ENCODE measurements at places on chromosomes 7 and 10.

- no peak for DNase-seq
These were observed 99.2 kb upstream of the KDM7A start for GRCh38 chr7:140276001-140276400.

DNA sequence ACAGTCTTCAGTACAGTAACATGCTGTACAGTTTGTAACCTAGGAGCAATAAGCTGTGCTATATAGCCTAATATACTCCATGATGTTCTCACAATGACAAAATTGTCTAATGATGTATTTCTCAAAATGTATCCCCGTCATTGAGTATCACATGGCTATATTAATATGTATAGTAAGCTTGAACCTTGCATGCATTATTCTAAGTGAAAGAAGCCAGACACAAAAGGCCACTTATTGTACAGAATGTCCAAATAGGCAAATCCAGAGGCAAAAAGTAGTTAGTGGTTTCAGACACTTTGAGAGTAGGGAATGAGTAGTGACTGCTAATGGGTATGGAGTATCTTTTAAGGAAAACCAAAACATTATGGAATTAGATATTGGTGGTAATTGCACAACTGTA, 545.1 kb downstream of the ATRNL1 start:
- DNase-seq = no peak

DNA sequence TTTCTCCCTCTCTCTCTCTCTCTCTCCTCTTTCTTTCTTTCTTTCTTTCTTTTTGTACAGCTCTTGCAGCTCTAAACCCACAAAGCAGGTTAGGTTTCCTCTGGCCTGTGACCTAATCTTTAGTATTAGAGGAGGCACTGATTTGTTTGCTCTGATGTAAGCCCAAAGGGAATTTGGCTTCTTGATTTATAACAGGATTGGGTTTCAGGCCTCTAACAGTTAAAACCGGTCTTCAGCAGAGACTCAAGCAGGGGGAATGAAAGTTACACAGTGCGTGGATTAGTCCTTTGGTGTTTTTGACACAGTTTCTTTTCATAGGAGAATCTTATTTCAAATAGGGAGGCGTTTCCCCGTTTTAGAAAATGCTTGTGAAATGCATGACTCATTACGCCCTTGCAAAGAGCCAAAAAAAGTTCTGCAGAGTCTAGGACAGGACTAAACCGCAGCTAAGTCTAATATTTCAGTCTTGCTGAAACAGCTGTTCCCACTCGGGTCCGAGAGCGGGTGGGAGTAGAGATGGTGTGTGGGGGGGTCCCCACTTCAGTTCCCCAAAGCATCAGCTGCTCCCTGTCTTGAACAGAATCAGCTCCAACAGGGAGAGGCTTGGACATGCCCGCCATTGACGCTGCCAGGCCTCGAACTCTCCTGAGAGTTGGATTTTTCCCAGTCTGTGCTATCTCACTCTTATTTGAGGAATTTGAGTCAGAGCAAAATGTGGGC, 296.5 kb upstream of the PITRM1 start:
- peak; percentile 78 for DNase-seq

DNA sequence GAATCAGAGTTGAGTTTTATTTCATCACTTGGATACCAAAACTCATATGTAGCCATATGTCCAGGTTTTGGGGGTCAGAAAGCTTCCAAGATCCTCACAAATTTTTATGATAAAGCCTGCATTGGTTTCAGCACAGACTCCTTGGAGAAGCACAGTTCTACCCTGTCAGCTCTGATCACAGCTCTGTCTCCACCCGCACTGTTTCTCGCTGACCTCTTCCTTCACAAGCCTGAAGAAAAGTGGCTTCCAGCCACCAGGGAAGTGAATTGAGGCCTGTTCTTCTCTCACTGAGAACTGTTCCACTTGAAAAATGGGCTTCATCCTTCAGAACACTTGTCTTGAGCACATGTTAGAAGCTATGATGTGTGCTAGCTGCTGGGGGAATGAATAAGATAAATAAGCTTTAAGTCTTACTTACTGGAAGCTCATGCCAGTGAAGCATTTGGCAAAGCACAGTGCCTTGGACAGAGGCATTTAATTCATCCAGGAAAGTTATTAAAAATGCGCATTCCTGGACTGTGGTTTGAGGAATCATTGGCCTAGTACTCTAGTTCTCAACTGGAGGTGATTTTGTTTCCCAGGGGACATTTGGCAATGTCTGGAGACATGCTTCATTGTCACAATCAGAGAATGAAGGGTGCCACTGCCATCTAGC, 133.6 kb downstream of the BMPER start:
- no peak for DNase-seq

DNA sequence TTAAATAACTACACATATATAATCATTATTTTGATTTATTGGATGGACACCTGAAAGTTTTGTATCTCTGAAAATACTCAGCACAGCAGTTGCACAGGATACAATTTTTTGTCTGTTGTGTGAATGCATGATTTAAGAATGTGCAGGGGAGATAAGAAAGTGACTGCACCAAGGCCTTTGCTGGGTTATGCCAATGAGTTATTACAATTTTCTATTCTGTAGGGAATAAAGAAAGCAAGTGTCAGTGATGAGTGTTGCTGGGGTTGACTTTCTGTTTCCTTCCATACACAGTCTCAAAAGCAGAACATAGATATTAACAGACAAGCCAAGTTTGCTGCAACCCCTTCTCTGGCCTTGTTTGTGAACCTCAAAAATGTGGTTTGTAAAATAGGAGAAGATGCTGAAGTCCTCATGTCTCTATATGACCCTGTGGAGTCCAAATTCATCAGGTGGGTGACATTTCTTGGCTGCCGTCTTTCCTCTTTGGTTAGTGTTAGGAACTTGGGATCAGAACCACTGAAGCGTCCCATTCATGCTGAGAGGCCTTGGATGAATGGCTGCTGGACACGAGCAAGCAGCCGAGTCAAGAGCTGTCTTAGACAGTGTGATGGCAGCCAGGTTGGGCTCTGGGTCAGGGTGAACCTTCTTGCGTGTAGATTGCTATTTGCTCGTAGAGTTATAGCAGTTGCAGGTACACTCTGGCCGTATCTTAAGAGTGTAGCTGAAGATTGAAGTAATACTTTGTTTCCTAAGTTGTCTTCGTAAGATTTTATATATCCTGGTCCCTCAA, 92.8 kb downstream of the DOCK1 start:
- no peak for DNase-seq

DNA sequence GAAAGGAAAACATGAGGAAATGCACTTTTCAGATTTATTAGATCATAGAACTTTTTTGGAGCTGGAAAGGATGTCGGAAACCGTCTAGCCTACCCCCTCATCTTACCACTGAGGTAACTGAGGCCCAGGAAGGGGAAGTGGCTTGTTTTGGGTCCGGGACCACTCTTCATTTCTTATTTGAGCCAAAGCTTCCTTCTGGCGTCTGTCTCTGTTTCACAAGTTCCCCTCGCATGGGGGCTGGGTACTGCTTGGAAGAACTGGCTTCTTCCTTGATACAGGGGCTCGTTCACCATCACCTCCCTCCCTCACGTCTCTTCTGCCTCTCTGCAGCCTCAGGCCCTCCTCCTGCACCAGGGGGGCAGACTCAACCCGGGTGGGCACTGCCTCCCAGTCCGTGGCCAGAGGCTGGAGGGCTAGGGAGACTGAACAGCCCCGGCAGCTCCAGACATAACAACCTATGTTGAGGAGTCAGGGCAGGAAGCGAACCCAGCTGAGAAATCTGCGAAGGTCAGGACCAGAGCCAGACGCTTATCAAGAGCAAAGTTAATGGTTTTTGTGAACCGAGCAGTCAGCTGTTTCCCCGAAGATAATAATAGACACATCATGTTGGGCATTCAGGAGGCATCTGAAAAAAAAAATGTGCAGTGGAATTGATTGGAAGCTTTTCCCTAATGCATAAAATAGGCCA, 12.9 kb downstream of the HTRA1 start:
- no peak for DNase-seq

- DNase-seq = no peak
These were observed 209.1 kb upstream of the VWC2 start for GRCh38 chr7:49564379-49564714.

DNA sequence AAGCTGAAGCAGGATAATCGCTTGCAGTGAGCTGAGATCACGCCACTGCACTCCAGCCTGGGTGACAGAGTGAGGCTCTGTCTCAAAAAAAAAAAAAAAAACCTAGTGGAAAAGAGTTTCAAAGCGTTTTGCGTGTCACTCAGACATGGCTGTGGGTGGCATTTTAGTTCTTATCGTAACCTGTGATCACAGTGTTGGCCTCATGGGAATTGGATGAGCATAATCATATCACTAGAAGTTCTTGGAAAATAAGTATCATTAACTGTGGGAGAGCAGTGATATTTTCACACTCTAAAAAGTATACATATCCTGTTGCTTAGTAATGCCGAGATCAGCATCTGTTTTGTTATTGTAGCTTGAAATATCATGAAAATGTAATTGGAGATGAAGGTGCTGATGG, 92.6 kb downstream of the CREM start:
- DNase-seq = no peak

DNA sequence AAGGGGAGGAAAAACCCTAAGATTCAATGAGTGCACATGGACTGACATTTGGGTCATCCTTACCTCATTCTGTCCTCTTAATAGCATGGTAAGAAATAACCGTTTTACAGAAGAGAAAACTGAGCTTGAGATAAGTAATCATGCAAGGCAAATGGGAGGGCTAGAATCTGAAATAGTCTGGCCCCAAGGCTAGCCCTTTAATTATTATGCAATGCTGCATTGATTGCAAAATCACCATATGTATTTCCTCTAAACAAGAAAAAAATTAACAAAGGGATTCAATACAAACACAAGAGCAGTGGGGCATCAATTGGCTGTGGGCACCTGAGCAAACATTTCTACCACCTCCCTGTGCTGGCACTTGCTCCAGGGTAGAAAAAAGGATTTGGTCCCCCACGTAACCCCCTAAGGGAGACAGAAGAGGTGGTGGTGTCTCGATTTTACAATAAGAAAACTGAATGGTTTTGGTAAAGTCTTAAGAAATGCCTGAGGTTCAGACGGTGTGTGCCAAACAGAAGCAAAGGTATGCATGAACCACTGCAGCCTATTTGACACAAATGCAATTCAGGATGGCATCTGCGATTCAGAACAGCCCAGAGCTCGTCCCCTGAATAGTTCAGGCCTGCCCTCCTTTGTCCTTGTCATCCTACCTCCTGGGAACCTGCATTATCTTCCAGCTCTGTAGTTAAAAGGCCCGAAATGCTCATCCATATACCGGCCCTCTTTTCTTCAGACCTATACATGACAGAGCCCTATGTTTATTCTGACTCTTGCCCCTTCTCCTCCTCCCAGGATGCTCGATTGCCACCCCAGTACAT, 23.6 kb downstream of the PIP4K2A start:
- no peak for DNase-seq

GRCh38 chr10:62248465-62248864, 20.2 kb downstream of the RTKN2 start:
- DNase-seq = no peak

DNA sequence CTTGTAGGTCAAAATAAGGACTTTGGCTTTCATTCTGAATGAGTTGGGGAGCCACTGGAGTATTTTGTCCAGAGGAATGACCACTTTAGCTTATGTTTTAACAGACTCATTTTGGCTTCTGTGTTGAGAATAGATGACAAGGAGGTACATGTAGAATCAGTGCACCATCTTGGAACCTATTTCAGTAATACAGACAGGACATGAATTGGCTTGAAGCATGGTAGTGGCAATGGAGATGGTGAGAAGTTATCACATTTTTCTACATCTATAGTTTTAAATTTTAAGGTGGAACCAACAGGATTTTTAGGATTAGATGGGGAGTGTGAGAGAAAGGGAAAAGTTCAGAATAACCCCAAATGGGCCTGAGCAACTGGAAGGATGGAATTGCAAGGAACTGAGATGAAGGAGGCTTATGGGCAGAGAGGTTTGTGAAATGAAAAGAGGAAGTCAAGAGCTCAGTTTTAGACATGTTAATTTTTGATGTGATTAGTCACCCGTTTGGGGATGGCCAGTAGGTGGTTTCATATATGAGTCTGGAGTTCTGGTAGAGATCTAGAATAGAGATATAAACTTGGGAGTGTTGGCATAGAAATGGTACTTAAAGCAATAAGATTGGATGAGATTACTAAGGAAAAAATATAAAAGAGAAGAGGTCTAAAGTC, 89.2 kb upstream of the JAZF1 start:
- no peak for DNase-seq

- no peak for DNase-seq
These were observed 93.0 kb downstream of the KCNMA1 start for GRCh38 chr10:77544617-77545016.

DNA sequence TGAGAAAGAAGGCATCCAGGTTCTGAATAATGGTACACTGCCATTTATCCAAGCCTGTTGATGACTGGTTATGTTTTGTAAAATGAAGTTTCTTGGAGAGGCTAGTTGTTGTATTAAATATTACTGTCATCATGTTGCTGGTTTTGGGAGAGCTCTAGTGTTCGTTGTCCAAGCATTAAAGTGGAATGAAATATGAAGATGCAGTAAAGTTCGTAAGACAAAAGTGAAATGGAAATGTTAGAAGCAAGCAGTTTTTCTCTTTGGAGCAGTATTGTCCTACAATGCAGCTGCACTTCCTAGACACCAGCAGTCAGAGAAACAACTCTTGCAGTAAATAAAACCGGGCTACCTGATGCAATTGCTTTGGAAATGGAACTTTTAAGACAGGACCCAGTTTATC, 156.8 kb upstream of the FZD1 start:
- no peak for DNase-seq

DNA sequence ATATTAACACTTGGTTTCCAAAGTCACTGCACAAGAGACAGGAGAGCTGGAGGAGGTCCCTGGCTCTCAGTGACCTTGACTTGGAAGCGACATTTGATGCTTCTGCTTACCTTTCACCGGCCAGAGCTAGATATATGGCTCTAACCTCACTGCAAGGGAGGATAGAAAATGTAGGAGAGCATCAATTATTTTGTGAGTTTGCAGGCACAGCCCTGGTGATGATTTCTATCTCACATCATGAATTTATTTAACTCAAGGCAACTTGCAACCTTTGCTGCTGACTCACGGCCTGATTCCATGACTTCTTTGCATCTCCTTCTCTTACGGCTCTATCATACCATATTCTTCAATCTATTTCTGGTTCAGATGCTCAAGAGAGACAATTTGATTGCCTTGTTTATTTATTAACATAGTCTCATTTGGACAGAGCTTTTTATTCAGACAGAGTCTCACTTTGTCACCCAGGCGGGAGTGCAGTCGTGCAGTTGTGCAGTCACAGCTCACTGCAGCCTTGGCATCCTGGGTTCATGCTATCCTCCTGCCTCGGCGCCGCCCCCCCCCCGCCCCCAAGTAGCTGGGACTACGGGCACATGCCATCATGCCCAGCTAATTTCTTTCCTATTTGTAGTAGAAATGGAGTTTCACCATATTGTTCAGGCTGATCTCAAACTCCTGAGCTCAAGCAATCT, 196.0 kb downstream of the REEP3 start:
- DNase-seq = no peak
